Amniotic stem cell (primary cell): ENCODE measurements at places on chromosomes 5 and 9.

DNA sequence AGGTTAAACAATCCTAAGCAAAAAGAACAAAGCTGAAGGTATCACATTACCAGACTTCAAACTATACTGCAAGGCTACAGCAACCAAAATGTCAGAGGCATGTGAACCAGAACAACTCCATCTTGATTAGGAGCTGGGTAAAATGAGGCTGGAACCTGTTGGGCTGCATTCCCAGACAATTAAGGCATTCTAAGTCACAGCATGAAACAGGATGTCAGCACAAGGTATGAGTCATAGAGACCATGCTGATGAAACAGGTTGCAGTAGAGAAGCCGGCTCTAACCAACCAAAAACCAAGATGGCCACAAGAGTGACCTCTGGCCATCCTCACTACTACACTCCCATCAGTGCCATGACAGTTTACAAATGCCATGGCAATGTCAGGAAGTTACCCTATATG is 252.0 kb downstream of the RASEF start:
- no peak for DNase-seq

DNA sequence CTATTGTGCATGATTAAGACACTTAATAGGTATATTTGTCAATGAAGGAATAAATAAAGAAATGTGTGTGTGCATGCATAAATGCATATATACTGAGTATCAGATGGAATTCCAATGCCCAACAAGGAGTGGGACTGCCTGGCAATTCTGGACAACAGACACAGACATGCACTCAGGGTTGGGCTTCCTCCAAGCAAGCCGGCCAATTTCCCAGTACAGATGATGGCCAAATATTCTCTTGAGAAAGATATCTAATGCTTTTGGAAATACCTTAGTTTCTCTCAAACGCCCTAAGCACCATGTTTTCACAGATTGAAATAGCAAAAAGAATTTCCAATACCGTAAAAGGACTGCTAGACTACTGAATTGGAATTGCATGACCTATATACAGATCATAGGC is 11.1 kb downstream of the FTMT start:
- no peak for DNase-seq

- DNase-seq: no peak
Measured at GRCh38 chr5:123286891-123287290, 136.3 kb downstream of the CEP120 start.

- DNase-seq: no peak
Measured at GRCh38 chr9:71223953-71224538, 102.6 kb upstream of the TRPM3 start.

- DNase-seq: no peak
Measured at GRCh38 chr9:11233696-11234095, 620.9 kb upstream of the PTPRD start.

- no peak for DNase-seq
Measured at GRCh38 chr9:89532478-89532877, 34.6 kb upstream of the SEMA4D start.

- no peak for DNase-seq
Measured at GRCh38 chr5:168908207-168908606, 329.0 kb upstream of the PANK3 start.

GRCh38 chr5:71738662-71739361 is 19.7 kb downstream of the CARTPT start:
- DNase-seq: no peak

DNA sequence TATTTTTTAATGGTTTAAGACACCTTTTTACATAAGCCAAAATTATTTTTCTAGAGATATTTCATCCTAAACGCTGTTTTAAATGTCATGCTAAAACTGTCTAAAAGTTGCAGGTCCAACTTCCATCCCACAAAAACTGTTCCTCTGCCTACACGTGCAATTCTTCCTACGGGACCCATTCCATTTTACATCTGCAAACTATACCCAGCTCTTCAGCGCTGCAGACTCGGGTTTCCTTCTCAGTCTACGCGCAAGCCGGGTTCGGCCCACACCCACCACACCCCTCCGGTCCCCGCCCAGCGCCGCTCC is 8.7 kb downstream of the RANBP6 start:
- peak; percentile 57 for DNase-seq
